ENCODE measurements at places on chromosomes 1 and 21. TPM values are rescaled to one million over a fixed set of nuclear protein-coding genes. Genes with fewer than 3 reads are reported as not detected.

LIN9 gene
- 2.5 TPM for total RNA-seq

PRELP gene
- total RNA-seq = 0.07 TPM

TRIM63 gene
- not detected for total RNA-seq

LRRC3 gene
- 5.6 TPM for total RNA-seq

SH2D2A gene
- 0.89 TPM for total RNA-seq

CELA2B gene
- total RNA-seq = not detected

Measured in astrocyte (in vitro differentiated cells and primary cell).